ENCODE measurements at places on chromosomes 4 and X.

- DNase-seq = no peak
Measured at GRCh38 chr4:41752081-41752836, 3.7 kb upstream of the PHOX2B start.

- no peak for DNase-seq
Measured at GRCh38 chrX:111465669-111466068, 45.8 kb upstream of the SERTM2 start.

- DNase-seq = no peak
Measured at GRCh38 chr4:135824759-135825296, 1623.2 kb upstream of the PABPC4L start.

DNA sequence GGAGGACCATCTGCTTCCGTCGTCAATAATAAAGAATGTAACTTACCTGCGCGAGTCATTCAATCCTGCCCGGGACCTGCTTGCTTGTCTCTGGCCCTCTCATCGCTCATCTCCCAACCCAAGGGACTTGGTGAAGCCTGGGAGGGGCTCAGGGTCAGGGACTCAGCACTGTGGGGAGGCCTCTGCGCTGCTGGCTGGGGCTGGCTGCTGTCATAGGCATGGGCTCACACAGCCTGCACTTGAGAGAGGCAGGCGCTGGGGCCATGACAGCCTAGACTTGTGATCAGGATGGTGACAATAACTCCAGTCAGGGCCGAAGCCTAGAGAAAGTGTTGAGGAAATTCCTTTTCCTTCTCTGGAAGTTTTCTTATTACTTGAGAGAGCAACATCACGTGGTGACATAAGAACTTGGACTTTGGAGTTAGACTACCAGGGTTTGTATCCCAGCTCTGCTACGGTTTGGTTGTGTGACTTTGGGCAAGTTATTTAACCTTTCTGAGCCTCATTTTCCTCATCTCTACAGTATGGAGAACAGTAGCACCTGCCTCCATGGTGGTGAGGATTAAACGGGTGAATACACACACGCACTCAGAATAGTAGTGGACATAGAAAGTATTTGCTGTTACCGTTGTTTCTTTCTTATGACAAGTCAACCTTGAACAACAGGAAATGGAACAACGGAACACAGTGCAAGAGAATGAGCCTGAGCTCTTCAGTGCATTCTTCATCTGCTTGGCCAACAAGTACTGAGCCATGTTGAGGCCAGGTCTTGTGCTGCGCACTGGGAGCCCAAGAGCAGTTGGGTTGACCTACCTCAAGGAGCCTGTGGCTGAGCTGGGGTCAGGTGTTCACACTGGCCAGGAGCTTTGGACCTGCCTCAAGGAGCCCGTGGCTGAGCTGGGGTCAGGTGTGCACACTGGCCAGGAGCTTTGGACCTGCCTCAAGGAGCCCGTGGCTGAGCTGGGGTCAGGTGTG, 60.5 kb downstream of the TBC1D14 start:
- no peak for DNase-seq

DNA sequence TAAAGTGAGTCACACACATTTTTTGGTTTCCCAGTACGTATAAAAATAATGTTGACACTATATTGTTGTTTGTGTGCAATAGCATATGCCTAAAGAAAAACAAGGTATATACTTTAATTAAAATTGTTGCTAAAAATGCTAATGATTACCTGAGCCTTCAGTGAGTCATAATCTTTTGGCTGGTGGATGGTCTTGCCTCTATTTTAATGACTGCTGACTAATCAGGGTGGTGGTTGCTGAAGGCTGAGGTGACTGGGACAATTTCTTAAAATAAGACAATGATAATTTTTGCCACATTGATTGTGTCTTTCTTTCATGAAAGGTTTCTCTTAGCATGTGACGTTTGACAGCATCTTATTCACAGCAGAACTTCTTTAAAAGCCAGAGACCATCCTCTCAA, 21.0 kb upstream of the ANXA10 start:
- no peak for DNase-seq

GRCh38 chr4:87662871-87663270, 12.8 kb downstream of the DMP1 start:
- DNase-seq = no peak

GRCh38 chr4:1328267-1329155, 18.5 kb upstream of the UVSSA start:
- no peak for DNase-seq

- no peak for DNase-seq
Measured at GRCh38 chr4:48813964-48814363, 16.9 kb upstream of the OCIAD1 start.

GRCh38 chr4:144734522-144734921, 88.6 kb downstream of the HHIP start:
- DNase-seq = no peak

DNA sequence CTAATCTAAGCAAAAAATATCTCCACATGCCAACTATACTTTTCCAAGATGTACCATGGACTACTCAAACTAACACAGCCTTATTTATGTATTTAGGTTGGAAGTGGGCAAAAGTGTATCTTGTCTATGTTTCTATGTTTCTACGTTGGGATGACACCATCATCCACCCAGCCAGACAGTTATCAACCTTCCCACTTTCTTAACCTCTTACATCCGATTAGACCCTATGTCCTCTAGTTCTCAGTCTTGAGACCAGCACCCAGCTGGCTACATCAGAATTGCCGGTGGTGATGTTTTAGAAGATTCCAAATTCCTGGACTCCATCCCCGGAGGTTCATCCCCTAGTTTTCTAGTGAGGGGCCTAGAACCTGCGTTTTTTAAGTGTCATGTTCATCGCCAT, 1.0 kb upstream of the AASDH start:
- no peak for DNase-seq

- peak; percentile 70 for DNase-seq
Measured at GRCh38 chr4:4575284-4576211, 33.7 kb upstream of the STX18 start.

DNA sequence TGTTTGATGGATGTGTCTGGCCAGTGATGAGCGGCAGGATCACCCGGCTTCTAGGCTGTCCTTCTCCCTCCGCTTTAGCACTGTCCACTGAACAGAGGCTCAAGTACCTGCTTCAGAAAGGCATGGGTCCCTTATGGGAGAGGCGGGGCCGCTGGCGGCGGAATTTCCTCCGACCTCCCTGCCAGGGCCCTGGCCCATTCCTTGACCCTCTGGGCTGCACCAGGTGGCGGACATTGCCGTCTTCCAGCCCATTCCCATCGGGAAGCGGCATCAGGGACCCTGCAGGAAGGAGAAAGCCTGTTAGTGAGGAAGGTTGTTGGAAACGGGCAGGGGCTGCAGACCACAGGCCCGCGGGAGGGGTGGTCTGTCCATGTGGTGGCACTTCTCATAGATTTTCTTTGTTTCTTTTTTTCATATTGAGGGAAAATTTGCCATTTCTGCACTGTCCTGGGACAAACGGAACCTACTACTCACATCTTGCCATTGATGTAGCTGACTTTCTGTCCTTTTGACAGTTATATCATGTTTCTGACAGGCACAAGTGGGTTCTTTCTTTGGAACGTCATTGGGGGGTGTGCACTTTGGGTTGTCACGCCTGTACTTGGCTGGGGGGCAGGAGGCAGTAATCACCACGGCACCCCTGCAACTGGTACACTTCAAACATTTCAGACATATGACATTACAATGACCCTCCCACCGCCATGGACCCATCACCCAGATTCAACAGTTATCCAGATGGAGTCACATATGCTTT, 6.1 kb downstream of the APLN start:
- no peak for DNase-seq

DNA sequence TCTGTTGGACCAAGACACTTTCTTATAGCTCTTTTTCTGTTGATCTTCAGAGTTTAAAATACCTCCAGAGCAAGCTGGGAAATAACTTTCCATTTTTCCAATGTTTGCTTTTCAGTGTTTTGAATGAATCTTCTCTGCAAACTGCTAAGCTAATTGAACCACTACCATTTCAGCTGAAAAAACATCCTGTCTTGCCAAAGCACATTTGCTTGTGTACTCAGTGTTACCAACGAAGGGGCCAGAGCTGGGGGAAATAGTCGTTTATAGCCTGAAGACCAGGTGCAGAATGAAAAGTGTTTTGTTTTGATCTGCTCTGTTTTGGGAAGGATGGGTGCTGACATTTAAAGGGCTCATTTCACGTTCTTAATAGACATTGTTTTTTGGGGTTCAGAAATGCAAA, 88.4 kb upstream of the CLNK start:
- no peak for DNase-seq

- DNase-seq = no peak
Measured at GRCh38 chr4:79237851-79238250, 88.0 kb downstream of the NAA11 start.

- no peak for DNase-seq
Measured at GRCh38 chrX:19121466-19121865, 802 bp downstream of the ADGRG2 start.
